ENCODE measurements at places on chromosomes 5 and 9.

GRCh38 chr5:54719384-54720283, 202.1 kb downstream of the SNX18 start:
- DNase-seq, result no peak

DNA sequence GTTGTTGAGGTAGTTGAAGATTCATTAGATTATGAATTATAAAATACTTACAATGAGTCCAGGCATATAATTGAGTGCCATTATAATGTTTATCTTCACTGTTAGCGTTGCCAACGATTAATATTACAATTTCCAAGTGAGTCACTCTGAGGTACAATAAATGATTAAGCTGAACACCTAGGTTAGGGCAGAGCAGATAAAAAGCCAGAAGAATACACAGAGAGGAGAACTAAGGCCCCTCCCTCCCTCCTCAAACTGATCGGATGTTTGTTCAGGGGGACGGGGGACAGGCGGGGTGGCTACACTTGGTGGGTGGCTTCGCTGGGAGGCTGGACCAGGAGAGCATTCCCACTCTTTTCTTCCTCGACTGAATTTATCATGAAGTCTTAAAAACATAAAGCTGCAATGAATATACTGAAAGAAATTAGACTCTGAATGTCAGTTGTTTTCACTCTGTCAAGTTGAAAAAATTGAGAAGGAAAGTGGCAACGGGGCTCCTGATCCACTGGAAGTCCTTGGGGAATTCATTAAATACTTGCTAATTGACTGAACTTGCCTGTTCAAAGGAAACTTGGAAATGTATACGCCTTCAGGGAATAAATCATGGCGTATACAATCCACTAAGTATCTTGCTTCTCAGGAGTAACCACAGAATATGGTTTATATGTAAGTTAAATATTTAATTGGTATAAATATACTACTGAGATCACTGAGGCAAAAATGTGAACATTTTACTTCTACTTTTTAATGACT, 198.1 kb downstream of the TSSK1B start:
- no peak for DNase-seq

DNA sequence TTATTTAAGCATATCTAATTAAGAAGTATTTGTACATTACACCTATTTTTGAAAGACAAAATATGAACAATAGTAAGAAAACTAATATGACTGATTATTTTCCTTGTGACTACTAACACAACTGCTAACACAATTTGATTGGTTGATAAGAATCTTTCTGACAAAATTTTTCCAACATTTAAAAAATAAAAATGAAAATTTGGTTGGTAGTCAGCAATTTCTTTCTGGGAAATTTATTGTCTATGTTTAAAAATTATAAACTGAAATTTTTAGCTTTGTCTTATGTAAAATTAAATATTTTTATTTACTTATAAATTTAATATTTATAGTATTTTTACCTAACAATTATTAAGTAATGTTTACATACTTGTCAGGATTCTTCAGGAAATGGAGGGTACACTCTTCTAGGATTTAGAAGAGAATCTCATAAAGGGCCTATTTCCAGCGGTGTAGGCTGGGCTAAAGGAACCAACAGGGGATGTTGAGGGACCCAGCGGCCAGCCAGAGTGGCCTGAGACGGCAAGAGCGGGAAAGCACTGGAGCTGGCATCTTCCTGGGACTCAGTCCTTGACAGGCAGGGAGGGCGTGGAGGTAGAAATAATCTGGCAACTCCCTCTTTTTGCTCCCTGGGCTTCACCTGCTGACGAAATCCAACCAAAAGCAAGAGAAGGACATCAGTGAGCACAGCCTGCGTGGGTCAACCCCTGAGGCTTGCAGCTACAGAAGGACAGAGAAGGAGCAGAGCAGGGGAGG, 14.7 kb upstream of the FAM120A start:
- no peak for DNase-seq

- no peak for DNase-seq
Measured at GRCh38 chr5:176822793-176823481, 12.6 kb downstream of the UNC5A start.

- DNase-seq, result no peak
Measured at GRCh38 chr9:17083258-17083657, 51.6 kb upstream of the CNTLN start.

GRCh38 chr5:54799645-54800044, 185.7 kb downstream of the ESM1 start:
- no peak for DNase-seq

- no peak for DNase-seq
Measured at GRCh38 chr9:92897323-92897722, 19.5 kb upstream of the ZNF484 start.

GRCh38 chr5:69450116-69450515, 35.2 kb downstream of the MARVELD2 start:
- DNase-seq, result no peak

GRCh38 chr5:81251922-81252321, 18.8 kb downstream of the CKMT2 start:
- no peak for DNase-seq

GRCh38 chr5:137269274-137269673, 229.9 kb downstream of the SPOCK1 start:
- DNase-seq, result no peak

DNA sequence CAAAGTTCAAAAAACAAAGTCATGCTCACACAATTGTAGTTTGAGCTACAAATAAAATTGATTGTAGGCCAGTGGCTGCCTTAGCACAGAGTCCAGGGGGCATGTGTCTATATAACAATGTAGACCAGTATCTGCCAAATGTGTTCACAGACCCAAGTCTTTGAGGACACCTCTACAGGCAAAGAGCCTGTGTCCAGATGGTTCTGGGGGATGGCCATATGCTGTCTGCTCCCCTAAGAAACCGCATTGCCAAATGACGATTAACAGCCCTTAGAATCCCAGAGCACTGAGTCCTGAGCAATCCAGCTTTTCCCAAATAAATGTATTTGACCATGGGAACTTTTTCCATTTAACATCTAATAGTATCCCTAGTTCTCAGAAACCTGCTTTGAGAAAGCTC, 169.6 kb downstream of the ADCY2 start:
- no peak for DNase-seq

- DNase-seq, result no peak
Measured at GRCh38 chr5:116076496-116076895, 8.3 kb upstream of the COMMD10 start.

GRCh38 chr5:116778651-116779280, 204.1 kb upstream of the SEMA6A start:
- DNase-seq, result no peak

GRCh38 chr5:81181576-81182316, 51.4 kb upstream of the CKMT2 start:
- DNase-seq, result no peak

- DNase-seq, result no peak
Measured at GRCh38 chr5:157271740-157272271, 5.9 kb downstream of the CYFIP2 start.

GRCh38 chr5:140828362-140828737, 590 bp downstream of the PCDHA6 start:
- no peak for DNase-seq

- no peak for DNase-seq
Measured at GRCh38 chr9:90836411-90837080, 34.9 kb downstream of the SYK start.

- DNase-seq, result no peak
Measured at GRCh38 chr9:27582794-27583193, 9.5 kb upstream of the C9orf72 start.

- no peak for DNase-seq
Measured at GRCh38 chr5:115496936-115497576, 47.5 kb downstream of the FEM1C start.

DNA sequence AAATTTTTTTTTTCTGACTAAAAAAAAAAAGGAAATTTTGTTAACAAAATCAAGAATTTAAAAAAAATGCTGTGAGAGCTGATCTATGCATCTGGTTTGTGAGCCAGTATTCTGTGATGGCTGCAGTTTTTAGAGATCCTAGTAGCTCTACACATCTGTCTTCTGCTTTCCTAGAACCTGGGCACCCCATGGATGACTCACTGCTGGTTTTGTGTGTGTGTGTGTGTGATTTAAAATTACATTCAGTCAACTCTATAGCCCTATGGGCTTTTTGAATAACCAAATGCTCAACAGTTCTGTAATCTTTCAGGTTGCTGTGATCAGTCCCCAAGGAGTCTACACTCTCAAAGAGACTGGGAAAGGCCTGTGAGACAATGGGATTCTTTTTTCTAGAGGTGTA, 2.5 kb upstream of the PSMD5 start:
- no peak for DNase-seq

- DNase-seq, result no peak
Measured at GRCh38 chr9:126480813-126481212, 132.9 kb upstream of the LMX1B start.

DNA sequence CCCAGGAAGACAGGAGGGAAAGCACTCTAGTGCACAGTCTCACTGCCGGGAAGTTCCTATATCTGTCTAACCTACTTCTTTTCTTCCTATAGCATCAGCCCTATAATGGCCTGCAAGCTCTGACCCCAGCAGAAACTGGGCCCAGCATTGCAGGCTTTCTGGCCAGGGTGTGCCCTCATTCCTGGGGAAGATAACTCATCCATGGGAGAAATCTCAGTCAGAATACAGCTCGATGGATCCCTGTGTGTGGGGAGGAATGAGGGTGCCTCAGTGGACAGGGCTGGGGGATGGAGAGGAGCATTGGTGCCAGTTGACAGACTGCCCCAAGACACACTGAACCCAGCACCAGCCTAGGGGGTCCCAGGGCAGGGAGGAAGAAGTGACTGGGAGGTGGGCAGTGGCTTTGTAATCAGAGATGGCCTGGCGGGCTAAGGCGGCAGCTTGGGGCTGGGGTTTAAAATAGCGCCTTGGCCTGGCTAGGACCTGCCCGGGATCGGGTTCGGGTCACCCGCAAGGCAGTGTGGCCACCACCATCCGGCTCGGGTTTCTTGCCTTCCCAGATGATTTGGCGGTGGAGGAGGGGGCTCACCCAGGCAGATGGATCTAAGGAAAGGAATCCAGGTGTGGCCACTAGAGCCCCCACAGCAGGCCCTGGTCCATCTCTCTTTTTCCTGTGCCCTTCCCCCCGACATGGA, 7.6 kb upstream of the CXXC5 start:
- no peak for DNase-seq

DNA sequence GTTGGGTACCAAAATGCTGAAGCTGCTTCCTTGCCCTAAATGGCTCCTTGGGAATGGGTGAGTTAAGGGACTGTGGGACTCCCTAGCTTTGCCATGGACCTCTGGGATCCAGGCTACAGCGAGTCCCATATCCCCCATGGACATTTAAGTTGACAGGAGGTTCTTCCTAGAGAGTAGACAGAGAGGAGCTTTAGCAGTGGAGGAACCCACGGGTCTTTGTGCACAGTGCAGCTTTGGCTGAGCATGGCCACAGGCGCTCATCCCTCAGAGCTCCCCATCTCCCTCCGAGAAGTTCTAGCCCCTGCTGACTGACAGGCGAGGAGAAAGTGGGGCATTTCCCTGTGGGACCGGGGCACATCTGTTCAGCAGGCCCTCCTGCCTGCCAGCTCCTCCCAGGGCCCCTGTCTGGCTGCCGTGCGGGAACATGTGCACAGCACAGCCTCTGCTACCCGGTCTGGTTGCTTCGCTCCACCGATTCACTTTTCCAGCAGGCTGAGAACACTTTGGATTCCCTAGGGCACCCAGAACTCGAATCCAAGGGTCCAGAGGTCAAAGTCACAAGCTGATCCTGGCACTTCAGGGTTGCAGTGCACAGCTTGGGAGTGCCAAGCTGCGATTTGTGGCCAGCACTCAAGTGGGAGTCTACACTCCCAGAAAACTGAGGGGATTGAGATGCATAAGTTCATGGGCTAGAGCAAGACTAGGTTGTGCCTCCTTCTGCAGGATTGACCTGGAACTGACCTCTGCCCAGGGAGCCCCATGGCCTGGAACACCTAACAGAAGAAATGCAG, 40.6 kb upstream of the DMRTA1 start:
- DNase-seq, result no peak

- no peak for DNase-seq
Measured at GRCh38 chr5:151123897-151124751, 33.5 kb downstream of the ANXA6 start.

DNA sequence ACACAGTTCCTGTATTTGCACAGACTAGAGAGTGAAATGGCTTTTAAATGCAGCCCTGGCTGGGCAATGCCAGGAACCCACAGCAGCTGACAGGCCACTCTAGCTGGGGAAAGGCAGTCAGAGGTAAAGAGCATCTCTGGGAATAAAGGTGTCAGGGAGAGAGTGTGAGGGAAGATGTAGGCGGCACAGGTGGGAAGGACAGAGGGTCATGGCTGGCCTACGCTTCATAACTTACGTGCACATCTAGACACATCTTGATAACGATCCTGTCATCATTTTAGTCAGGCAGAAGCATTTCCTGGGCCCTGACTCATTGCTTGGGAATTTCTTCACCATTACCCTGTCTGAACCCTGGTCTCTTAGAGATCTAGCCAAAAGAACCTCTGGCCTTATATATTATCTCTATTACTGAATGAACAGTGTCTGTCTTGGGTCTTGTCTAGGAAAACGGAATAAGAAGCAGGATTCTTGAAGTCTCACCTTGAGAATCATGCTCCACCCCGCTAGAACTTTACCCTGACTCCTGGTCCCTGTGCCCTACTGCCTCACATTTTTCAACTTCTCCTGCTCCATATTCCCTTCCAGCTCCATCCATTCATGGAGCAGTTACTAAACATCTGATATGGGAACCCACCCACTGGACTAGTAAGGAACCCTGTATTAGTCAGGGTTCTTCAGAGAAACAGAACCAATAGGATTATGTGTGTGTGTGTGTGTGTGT, 106.4 kb upstream of the ELL2 start:
- DNase-seq, result no peak

- no peak for DNase-seq
Measured at GRCh38 chr5:21424907-21425306, 1428.2 kb downstream of the CDH12 start.

- no peak for DNase-seq
Measured at GRCh38 chr9:122364783-122365150, 6.1 kb upstream of the PTGS1 start.

- DNase-seq, result no peak
Measured at GRCh38 chr9:100577776-100578448, at the start of gene CAVIN4. CAVIN4 (plus strand) TSS chr9:100578079; CDS start chr9:100578144, 65 bp downstream.

- DNase-seq, result no peak
Measured at GRCh38 chr9:108603141-108603540, 252.6 kb downstream of the ACTL7B start.

DNA sequence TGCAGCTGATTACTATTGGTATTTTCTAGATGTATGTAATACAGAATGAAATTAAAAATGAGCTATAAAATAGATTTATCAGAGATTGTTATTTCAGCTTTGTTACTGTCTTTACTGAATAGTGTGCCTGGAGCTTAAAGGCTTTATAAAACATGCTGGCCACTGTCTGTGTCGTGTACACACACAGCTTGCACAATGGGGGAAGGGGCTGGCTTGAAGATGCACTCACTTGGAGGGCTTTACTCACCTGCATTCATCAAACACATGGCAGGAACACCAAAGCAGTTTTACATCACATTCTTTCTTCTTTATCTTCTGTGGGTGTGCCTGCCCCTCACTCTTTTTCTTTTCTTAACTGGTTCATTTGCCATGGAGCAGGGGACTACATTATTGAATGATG, 60.9 kb downstream of the TLE4 start:
- no peak for DNase-seq

GRCh38 chr9:128246471-128246870, 29.3 kb downstream of the GOLGA2 start:
- no peak for DNase-seq

GRCh38 chr9:86945728-86946200, 1.5 kb downstream of the GAS1 start:
- DNase-seq, result no peak

- DNase-seq, result no peak
Measured at GRCh38 chr5:11322133-11322532, 561.1 kb upstream of the DAP start.

Measured in vagina (tissue), 2 donors.